ENCODE measurements at places on chromosomes 1 and 21.

- no peak for DNase-seq
These were observed 5.2 kb downstream of the TSPEAR start for GRCh38 chr21:44706026-44706705.

GRCh38 chr21:37936010-37936785 is 19.9 kb upstream of the KCNJ6 start:
- no peak for DNase-seq

- no peak for DNase-seq
These were observed 161.0 kb upstream of the KAZN start for GRCh38 chr1:14437417-14437918.

GRCh38 chr1:109298666-109299557 is 7.9 kb downstream of the MYBPHL start:
- no peak for DNase-seq

DNA sequence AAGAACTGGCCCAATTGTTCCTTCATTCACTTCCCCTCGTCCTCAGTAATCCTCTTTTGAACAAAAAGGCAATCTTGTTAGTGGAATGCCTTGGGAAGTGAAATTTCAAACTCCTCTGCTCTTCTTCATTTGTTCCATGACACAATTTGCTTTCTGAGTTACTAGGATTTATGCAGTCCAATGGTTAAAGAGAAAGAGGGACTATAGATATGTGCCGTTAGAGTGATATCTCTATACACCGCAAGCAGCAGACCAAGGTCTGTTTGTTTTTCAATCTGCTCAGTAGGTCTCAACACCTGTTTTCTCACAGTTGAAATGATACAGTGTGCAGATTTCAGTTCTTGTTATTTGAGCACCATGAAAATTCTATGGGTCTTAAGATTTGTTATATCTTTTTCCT is 244.0 kb downstream of the DNM3 start:
- no peak for DNase-seq

GRCh38 chr21:16388911-16389560 is 659.3 kb downstream of the USP25 start:
- no peak for DNase-seq

DNA sequence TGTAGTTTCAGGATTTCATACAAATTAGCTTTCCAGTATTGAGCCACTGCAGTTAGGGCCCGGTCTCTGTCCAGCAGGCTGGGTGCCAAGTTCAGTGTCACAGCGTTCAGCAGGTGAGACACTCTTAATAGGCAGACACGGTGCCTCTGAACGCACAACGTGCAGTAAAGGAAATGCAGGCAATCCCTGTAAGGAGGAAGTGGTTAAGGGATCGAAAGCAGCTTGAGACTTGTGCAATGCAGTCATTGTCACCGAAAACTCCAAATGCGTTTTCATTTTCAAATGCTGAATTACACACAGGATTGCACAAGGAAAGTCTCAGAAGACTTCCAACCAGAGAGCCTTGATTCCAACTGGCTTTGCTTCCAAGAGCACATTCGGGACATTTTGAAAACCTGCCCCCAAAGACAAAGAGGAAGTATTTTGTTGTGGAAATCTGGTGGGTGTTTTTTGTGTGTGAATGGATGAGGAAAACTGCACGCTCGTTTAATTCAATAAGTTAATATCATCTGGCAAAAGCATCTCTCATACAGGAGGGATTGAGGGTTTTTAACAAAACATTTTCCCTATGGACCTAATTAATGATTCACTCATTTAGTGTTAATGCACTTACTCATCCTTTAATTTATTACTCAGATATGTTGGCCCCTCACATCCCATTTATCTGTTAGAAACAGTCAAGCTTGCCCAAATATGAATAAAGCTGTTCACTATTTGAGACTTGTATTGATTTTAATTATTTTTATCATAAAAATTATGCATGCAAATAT is 61.6 kb downstream of the PTGS2 start:
- DNase-seq = peak; percentile 35

DNA sequence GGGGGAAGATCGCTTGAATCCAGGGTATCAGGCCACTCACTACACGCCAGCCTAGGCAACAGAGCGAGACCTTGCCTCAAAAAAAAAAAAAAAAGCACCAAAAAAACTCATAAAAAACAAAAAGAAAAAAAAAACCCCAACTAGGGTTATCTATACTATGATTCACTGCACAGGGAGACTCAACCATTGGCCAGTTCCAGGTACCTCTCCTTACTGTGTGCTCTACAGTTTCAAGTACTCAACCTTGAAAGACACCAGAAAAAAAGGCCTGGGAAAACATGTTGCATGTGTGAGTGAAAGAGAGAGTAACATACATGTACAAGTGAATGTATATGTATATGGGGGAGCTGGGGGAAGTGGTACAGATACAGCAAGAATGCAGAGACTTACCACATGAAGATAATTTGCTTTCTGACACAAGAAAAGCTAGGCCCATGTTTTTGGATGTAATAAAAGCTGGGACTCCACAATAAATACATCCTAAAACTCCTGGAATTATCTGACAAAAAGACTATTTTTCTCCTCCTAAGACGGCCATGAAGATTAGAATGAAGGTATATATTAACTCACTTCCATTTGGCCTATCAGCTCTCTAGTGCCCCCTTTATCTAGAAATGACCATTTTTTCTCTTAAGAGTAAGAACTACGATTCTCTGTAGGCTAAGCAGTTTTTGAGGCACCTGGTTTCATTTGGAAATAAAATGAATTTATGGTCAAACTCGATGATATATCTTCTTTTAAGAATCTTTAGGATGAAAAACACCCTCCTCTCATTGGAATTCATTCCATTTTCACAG is 52.2 kb downstream of the SLC27A3 start:
- no peak for DNase-seq

DNA sequence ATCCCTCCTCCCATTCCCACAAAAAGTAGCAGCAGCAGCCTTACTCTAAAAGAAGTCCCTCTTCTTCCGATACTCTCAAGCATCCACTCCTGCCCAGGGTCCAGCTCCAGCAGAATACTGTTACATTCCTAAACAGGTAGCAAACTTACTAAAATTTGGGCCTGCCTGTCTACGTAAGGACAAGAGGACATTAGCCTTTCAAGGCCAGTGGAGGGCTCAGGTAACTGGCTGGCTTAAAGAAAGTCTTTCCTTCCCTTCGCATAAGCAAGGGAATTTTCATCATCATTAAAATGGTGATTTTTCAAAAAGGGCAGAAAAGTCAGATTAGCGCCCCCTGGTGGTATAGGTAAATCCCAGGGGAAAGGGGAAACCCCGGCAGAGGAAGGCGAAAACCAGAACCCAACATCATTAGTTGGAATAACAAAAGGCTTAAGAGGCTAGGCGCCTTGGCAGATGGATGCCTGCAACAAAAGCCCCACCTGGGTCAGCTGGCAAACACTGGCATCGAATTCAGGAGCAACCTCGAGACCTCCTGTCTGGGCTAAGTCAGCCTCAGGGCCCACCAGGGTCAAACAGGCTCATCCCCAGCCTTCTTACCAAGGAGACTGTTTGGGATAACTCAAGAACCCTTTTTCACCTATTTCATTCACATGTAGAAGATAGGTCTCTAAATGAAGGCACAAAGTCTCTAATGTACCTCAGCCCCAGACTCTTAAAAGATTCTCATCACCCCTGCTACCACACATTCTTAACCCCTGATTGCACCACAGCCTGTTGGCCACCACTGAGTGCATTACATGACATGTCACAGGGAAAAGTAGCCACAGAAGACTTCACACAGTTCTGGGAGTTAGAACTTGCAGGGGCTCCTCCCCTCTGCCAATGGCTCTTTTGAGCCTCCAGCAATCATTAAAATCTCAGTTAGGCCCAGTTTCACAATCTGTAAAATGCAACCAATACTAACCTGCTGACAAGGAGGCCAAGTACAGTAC is 36.7 kb downstream of the ERI3 start:
- no peak for DNase-seq

- peak; percentile 32 for DNase-seq
These were observed 71.8 kb upstream of the ADAM30 start for GRCh38 chr1:119968068-119968492.

DNA sequence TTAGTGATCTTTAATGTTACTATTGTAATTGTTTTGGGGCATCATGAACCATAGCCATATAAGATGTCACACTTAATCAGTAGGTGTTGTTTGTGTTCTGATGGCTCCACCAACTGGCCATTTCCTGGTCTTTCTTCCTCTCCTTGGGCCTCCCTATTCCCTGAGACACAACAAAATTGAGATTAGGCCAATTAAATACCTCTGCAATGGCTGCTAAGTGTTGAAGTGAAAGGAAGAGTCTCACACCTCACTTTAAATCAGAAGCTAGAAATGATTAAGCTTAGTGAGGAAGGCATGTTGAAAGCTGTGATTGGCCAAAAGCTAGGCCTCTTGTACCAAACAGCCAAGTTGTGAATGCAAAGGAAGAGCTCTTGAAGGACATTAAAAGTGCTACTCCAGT is 30.7 kb downstream of the PPP2R5A start:
- no peak for DNase-seq

GRCh38 chr1:1019122-1019999 is 559 bp upstream of the AGRN start:
- peak; percentile 16 for DNase-seq

DNA sequence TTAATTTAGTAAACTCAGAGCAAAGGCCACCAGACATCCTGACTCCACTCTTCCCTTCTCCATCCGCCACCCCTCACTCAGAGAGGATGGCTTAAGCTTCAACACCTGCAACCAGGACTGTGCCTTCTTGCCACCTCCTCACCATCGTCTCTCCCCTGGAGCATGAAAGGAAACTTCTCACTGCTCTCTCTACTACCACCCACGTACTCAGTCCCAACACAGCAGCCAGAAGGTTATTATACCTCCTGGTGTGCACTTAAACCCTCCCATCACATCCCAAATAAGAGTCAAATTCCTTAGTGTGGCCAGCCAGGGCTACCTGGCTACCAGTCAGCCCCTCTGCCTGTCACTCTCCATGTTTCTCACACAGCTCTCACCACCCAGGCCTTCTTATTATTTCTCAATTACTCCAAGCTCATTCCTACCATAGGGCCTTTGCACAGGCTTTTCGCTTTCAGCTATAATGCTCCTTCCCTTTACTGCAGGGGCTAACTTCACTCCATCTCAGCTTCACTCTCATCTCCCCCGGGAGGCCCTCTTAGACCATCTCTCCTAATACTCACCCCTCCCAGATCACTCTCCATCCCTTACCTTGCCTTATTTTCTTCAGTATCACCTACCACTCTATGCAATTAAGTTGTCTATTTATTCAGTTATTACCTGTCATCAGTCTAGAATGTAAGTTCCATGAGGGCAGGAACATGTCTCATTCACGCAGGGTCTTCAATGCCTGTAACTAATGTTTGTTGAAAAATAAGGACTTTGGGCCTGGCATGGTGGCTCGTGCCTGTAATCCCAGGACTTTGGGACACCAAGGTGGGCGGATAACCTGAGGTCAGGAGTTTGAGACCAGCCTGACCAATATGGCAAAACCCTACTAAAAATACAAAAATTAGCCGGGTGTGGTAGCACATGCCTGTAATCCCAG is 137.5 kb downstream of the TOMM20 start:
- DNase-seq = no peak

DNA sequence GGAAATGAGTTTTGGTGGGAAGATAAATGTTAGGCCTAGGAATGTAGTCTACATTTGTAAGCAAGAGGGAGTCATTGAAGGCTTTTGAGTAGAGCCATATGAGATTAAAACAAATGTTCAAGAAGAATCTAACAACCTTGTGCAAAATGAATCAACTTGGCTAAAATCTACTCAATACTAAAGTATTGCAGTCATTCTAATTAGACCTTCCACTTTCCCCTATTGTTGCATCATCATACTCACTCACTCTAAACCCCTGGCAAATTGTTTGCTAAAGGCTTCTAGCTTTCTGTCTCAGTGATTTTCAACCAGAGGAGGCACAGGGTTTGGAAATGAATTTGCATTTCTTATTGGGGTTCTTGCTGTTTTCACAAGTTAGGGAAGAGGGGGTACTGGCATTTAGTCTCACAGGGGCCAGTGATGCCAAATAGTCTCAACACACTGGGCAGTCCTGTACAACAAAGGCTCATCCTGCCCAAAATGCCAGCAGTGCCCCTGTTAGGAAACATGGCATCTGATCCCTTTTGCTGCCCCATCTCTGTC is 85.3 kb downstream of the SEC16B start:
- DNase-seq = no peak

Data from HS-5 (cell line).